ENCODE measurements at places on chromosomes 11 and 22.

GRCh38 chr11:129447654-129448239 is 72.1 kb downstream of the BARX2 start:
- DNase-seq, result no peak

DNA sequence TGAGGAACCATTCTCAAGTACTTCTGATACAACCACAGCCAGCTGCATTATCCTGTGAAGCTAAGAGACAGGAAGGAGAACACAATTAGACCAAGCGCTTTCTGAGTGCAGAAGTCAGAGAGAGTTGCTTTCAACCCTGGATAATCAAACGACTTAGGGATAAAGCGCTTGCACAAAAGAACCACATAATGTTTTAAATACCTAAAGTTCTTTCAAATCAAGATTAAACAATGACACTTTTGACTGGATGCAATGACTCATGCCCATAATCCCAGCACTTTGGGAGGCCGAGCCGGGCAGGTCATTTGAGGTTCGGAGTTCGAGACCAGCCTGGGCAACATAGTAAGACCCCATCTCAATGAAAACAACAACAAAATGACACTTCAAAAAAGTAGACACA is 145.1 kb downstream of the SWAP70 start:
- DNase-seq, result no peak

- DNase-seq, result no peak
Measured at GRCh38 chr11:78930810-78931523, 356.3 kb upstream of the NARS2 start.

DNA sequence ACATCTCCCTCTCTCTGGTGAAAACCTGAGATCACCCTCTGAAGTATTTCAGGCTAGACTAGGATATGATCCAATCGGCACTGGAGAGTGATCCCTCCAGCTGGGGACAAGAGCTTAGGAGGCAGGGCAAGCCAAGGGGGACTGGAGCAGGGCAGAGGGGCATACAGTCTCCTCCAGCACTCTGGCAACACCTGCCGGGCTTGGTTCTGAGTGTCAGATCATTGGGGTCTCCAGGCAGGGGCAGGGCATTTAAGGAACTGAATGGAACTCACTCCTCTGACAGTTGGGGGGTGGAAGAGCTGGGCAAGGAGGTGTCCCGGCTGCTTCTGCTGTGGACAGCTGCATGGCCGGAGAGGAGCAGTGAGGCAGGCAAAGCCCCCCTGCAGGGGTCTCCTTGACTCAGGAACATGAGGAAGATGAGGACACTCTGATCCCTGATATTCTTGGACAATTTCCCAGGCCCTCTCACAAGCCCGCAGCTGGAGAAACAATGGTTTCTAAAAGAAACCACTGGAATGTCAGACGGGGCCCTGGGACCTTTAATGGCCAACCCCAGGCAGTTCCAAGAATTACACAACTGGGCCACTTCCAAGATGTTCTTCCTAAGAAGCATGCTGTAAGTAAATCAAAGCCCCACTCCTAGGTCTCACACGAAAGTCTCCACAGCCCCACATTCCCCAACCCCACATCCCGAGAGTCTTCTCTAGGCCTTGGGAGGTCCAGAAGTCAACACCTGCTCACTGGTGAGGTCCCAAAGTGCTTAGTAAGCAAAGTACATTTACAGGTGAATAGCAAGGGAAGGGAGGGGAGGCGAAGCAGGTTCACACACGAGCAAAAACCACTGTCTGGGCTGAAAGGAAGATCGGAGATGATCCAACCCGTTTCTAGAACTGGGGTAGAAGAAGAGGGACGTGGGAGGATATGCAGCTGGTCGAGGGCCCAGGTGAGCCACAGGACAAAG is 1.2 kb upstream of the CCDC86 start:
- no peak for DNase-seq

- DNase-seq, result no peak
Measured at GRCh38 chr11:70715166-70715951, 317.0 kb downstream of the CTTN start.

DNA sequence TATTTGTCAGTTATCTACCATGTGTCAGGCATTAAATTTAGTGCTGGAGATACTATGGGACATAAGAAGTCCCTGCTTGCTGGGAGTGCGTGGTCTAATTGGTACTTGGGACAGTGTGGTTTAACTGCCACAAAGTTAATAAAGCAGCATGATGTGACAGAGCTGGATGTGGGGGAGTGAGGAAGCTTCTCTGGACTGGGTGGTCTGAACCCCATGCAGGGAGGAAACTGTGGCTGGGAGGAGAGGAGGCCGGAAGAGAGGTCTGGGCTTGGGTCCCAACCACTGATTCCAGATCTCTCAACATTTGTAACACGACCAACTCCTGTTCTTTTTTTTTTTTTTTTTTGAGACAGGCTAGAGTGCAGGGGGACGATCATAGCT is 37.1 kb downstream of the ST3GAL4 start:
- DNase-seq, result no peak

DNA sequence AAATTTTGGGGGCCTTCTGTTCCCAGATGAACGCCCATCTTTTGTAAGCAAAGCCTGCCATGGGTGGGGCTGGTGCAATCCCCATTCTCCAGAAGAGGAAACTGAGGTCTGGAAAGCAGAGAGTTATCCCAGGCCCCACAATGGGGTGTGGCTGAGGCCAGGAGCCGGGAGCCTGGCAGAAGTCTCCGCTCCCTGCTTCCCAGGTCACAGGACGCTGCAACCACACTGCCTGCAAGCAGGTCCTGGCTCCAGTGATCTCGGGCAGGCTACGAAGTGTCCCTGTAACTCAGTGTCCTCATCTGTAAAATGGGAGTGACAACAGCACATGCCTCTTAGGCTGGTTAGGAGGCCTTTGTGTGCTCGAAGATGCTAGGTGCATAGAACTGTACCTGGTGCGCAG is 1.7 kb downstream of the PLCB3 start:
- no peak for DNase-seq

- DNase-seq, result no peak
Measured at GRCh38 chr22:43241138-43241597, 54.2 kb upstream of the TTLL12 start.

GRCh38 chr11:74325649-74326645 is 14.5 kb upstream of the P4HA3 start:
- DNase-seq, result no peak

- no peak for DNase-seq
Measured at GRCh38 chr11:15106201-15106965, 8.3 kb upstream of the INSC start.

DNA sequence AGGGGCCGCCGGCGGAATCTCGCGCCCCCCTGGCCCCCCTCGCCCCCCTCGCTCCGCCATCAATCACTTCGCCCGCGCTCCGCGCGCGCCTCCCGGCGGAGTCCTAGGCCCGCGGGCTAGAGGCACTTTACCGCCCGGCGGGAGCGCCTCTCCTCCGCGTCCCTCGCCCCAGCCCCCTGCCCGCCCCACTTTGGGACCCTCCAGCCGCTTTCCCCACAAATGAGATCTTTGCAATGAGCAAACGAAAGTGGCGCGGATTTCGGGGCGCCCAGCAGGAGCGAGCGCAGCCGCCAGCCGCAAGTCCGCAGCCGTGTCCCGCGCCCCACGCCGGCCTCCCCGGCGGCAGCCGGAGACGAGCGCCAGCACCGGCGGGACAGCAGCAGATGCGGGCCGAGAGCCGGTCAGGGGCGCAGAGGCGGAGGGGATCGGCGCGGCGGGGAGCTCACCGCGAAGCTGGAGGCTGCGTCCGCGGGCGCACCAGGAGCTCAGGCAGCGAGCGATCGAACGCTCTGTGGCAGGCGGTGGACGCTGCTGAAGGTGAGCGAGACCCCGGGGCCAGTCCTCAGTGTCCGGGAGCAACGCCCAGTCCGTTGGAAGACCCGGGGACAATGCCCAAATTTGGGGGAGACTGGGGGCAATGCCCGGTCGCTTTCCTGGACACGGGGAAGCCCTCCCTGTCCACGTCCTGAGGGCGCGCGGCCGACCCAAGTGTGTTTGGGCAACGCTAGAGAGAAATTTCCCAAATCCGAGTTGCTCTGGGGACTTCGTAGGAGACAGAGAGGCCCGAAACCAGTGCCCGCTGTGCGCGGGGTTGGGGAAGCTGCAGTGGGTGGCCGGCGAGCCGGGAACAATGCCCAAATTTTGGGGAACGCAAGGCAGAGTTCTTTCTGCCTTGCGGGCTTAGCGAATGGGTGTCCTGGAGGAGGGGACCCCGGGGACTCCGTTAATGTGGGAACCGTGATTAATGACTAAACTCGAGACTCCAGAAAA is 1.5 kb upstream of the IGF2 start:
- peak; percentile 55 for DNase-seq

GRCh38 chr22:41664490-41664889 is 24.2 kb downstream of the SNU13 start:
- DNase-seq, result no peak

DNA sequence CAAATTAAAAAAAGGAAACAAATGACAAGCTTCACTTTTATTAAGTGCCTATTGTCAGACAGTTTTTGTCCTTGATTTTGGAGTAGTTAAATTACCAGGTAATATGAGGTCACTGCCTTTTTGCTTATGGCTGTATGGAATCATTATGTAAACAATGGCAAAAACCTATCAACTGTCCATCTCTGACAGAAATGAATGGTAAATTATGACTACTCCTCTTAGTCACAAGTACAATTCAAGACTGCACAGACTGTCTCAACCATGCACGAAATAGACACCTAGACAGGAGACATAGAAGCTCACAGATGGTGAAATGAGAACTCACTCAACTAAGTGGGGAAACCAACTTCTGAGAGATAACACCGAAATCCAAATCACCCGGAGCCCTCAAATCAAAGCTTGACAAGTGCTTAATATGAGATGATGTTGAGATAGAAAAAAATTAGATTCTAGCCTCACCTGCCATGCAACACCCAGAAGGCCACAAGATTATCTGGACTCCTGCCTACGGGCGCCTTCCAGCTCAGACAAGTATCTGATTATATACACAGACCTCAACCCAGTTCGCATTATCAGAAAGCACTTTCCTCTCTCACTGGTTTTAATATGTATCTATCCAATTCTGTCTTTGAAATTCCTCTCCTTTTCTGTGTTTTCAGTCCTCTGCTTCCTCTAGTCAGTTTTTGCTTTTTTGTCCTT is 199.3 kb downstream of the CADM1 start:
- no peak for DNase-seq

GRCh38 chr11:34274712-34275398 is 83.0 kb downstream of the ABTB2 start:
- no peak for DNase-seq

DNA sequence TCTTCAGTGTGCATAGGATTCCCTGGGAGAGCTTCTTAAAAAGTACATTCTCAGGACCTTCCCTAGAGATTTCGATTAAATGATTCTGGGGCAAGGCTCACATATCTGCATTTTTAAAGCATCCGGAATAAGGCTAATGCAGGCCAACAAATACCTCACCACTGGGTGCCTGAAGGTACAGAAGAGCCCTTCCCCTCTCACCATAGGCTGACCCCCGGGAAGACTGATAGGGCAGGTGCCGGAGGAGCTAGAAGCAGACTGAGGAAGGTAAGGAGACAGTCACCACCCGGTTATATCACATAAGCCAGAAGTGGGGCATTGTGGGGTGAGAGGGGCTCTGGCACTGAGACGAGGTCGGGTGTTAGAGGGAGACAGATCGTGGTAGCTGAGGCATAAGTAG is 1059.3 kb downstream of the NTM start:
- DNase-seq, result no peak

DNA sequence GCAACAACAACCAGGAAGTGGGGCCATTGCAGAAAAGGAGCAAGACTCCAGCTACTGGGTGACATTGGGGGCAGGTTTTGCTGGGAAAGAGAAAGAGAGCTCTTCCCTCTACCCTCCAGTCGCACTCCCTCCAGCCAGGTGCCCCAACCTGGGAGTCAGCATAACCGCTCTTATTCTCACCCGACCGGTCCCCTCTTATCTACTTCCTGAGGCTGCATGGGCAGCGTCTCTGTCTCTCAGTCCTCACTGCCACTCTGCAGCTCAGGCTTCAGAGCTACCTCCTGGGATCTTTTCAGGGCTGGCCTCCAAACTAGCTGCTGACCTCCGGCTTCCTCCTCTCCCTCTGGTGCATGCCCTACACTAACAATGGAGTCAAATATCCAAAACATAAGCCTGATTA is 5.1 kb downstream of the ZNF70 start:
- no peak for DNase-seq

DNA sequence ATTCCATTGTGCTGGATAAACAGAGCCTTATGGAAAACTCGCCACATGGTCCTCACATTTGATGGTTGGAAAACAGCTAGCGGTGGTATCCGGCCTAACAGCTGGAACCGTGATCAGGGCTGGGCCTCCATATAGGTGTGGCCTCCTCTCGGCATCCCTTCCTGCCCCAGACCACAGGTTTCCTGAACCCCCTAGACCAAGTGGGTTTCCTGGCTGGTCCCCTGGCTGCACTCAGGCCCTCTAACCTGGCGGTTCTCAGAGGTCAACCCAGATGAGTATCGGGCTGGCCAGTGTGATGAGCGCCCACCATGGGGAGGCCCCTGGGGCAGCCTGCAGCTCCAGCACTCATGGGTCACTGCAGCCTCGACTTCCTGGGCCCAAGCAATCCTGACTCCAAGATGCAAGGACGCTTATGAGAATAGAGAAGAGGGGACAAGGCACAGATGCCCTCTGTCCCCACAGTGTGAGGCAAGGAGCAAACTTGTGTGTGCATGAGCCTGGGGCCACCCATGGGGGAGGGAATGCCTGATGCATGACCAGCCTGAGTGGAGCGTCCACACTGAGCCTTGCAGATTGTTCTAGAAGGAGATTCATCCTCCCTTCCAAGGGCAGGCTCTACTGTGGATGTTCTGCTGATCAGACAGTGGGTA is 53.4 kb upstream of the WNT7B start:
- DNase-seq, result peak; percentile 8

Data from WTC11 (cell line).